Activated T-helper 9 cell treated with anti-CD3 and anti-CD28 coated beads, Interleukin-2, amount 50 U/mL, for 16 hours (primary cell): ENCODE measurements at places on chromosomes 4 and X.

- no peak for DNase-seq
Measured at GRCh38 chrX:105723966-105724735, 98.2 kb upstream of the NRK start.

DNA sequence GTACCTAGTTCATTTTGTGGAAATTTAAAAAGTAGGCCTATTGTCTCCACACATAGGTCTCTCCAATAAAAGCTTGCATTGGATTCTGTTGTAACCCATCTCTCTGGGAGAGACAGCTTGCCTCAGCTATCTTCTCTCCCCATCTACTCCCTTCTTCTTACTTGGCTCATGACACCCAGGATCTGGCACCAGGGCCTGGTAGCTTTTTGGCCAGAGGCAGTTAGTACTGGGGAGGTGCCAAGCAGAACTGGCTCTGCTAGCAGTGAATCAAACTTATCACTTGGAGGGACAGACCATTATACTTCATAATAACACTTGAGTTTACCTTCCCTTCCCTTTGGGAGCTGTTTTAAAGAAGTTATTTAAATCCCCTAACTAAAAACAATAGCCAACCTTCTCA, 31.8 kb downstream of the PLAC1 start:
- DNase-seq, result no peak

- DNase-seq, result no peak
Measured at GRCh38 chr4:98482503-98482846, 175.9 kb downstream of the TSPAN5 start.

DNA sequence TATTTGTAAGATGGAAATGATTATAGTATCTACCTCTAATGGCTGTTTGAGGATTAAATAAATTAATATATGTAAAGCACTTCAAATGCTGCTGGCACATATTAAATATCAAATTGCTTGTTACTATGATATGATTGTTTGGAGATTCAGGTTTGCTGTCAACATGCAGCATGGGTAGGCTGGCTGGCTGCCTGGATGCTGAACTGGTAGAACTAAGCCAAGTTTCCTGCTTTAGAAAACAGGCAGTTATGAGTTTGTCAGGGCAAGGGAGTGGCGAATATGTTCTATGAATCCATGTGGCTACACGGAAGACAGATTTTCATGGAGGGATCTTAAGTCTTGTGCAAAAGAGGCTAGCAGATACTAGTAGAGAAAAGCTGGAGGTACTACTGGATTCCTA, 239.6 kb downstream of the GBA3 start:
- no peak for DNase-seq

- no peak for DNase-seq
Measured at GRCh38 chr4:113406723-113407016, 354.9 kb downstream of the CAMK2D start.

GRCh38 chr4:48699475-48699874, 80.6 kb downstream of the FRYL start:
- no peak for DNase-seq

- no peak for DNase-seq
Measured at GRCh38 chr4:81227138-81227537, 12.1 kb upstream of the PRKG2 start.

- no peak for DNase-seq
Measured at GRCh38 chr4:36325499-36325898, 44.1 kb downstream of the DTHD1 start.

GRCh38 chrX:115174548-115174947, 14.7 kb upstream of the RBMXL3 start:
- no peak for DNase-seq

DNA sequence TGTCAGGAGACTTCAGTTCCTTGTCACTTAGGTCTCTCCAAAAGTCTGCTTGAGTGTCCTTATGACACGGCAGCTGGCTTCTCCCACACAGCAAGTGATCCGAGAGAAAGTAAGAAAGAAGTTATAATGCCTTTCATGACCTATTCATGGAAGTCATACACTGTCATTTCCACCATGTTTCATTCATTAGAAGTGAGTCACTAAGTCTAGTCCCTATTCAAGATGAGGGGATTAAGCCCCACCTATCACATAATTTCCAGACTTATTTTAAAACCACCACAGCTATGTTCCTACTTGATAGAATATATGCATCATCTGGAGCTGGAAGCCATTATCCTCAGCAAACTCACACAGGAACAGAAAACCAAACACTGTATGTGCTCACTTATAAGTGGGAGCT, 25.2 kb upstream of the COL25A1 start:
- no peak for DNase-seq

- no peak for DNase-seq
Measured at GRCh38 chr4:47538825-47539154, 53.7 kb downstream of the ATP10D start.

GRCh38 chr4:124637321-124637720, 75.2 kb downstream of the ANKRD50 start:
- DNase-seq, result no peak

GRCh38 chr4:146381263-146381872, 140.4 kb downstream of the SLC10A7 start:
- no peak for DNase-seq

DNA sequence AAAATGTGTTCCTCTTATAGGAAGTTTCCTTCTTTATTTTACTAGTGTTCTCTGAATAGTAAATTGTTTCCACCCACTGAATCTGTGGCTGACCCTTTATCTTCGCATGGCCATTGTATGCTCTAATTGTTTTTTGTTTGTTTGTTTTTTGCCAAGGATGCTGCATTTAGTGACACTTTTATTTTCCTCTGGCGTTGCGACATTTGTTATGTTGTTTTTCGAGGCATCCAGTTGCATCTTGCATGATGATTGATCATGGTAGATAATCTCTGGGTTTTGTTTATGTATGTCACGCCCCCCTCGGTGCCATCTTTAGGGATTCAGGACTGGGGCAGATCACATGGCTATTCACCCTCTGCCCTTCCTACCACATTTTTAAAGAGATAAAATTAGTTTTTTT, 2.2 kb downstream of the NMU start:
- DNase-seq, result no peak

GRCh38 chrX:12488220-12488619, 303.0 kb upstream of the PRPS2 start:
- no peak for DNase-seq

GRCh38 chr4:174204164-174204831, 79.2 kb downstream of the FBXO8 start:
- DNase-seq, result no peak

GRCh38 chr4:28334249-28334648, 1473.6 kb downstream of the STIM2 start:
- DNase-seq, result no peak

- DNase-seq, result no peak
Measured at GRCh38 chrX:137195296-137195695, 161.5 kb upstream of the GPR101 start.

GRCh38 chrX:121109986-121110385, 62.6 kb downstream of the GLUD2 start:
- DNase-seq, result no peak

DNA sequence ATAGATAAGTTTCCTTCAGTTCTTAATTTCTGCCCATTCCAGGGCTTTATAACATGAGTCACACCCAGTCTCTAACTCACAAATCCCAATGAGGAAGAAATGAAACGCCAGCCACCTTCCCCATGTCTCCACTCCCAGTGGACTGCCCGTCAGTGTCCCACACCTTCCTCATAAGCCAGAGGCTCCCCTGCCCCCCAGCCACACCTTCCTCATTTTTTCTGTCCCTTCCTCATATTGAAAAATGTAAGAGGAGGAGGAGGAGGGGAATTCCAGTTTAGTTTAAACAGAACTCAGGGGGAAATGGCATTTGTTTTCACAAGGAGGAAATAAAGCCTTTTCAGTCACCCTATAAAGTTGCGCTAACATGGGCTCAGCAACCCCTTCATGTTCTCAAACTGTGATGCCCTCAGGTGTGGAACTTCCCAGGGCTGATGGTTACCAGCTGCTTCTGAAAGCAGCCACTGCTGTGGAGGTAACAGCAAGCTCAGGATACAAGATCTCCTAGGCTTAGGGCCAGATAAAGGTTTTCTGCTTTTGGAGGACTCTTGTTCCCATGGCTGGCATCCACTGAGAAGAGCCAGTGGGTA, 97.8 kb downstream of the PARM1 start:
- DNase-seq, result no peak

- no peak for DNase-seq
Measured at GRCh38 chrX:17608888-17609287, 128.4 kb upstream of the SCML1 start.

- no peak for DNase-seq
Measured at GRCh38 chr4:153297116-153297515, 47.4 kb upstream of the MND1 start.

DNA sequence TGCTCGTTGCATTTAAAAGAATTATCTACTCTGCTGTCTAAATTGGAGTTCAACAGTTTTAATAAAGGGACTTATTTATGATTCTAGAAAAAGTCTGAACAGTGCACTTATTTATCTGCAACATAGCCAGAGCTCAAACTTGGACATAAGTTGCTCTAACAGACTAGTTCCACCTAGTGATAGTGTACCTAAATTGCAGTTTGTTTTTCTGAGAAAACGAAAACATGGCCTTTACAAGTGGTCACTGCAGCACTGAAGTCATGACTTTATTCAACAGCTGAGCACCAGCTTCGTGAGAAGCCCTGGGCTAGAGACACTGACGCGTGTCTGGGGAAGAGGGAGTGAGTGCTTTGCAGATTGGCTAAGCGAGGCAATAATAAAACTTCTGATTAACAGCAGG, 77.3 kb upstream of the IGSF1 start:
- no peak for DNase-seq

GRCh38 chrX:5031792-5032191, 1196.9 kb downstream of the NLGN4X start:
- no peak for DNase-seq

- DNase-seq, result no peak
Measured at GRCh38 chr4:147651563-147651962, 32.4 kb downstream of the PRMT9 start.

- no peak for DNase-seq
Measured at GRCh38 chr4:133866328-133866699, 335.3 kb downstream of the PABPC4L start.

GRCh38 chrX:114049063-114049462, 534.8 kb upstream of the HTR2C start:
- DNase-seq, result no peak

- DNase-seq, result no peak
Measured at GRCh38 chr4:112311516-112311915, 14.3 kb downstream of the ALPK1 start.

- peak; percentile 70 for DNase-seq
Measured at GRCh38 chrX:20442597-20442996, 175.9 kb upstream of the RPS6KA3 start.

DNA sequence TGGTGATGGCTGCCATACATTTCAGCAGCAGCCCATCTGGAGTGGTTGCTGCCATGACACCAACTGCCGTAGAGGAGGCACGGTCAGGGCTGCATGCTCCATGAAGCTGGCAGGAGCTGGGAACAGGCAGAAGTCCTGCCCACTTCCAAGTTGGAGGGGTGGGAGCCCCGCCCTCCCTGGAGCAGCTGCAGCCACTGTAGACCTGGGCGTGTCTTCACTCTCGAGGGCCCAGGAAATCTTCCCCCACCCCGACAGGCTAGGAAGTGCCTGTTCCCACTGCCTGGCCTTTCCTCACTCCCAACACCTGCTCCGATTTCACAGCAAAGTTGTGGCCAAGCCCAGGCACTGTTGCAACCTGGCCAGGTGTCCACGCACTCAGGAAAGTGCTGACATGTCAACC, 42.3 kb downstream of the NALF2 start:
- DNase-seq, result no peak

DNA sequence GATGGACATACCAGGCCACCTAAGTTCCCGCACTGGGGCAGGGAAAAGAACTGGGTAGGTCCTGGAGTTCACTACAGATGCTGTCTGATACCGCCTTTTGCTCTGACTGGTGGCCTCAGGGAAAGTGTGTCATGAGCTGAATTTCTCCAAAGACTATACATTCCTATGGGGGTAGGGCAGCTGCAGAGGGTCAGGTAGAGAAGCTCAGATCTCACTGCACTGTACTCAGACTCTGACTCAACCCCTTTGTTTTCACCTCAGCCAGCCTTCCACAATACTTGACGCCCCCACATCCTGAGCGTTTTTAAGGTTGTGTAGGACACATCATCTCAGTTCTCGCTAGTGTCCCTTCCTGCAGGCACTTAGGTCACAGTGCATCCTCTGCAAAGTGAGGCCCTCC, 7.8 kb downstream of the GATB start:
- DNase-seq, result no peak

- DNase-seq, result no peak
Measured at GRCh38 chrX:153954558-153955227, 10.2 kb upstream of the RENBP start.

DNA sequence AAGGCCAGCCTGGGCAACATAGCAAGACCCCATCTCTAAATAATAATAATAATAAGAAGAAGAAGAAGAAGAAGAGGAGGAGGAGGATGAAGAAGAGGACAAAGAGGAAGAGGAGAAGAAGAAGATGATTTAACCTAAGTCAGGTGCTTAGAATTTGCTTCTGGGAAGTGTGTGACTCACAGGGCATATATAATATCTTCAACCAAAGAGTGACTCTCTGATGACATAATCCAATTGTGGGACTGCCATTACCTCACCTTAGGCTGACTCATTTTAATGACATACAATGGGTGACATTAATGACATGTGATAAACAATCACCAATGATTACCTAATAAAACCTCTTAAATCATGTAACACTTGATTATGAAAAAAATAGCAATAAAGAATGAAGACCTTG, 32.7 kb upstream of the MBTPS2 start:
- DNase-seq, result no peak

DNA sequence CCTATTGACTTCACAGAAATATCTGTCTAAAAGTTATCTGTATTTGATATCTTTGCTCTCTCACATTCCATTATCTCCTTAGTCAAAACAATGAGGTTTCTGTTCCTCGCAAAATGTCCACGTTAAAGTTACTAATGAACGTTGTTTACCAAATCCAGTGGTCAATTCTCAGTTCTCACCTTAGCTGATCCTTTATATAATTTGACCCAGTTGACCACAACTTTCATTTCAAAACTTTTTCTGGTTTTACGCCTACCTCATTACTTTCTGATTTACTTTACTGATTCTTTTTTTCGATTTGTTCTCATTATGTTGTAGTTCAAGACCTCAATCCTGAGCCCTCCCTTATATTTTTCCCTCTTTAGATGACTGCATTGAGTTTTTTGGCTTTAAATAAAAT, 186.6 kb downstream of the IL1RAPL1 start:
- DNase-seq, result no peak

- no peak for DNase-seq
Measured at GRCh38 chr4:143514901-143515300, 1.4 kb downstream of the SMARCA5 start.
